Naive thymus-derived CD4-positive, alpha-beta T cell (primary cell): ENCODE measurements at places on chromosomes 5 and 9.

- H3K27ac ChIP-seq = no peak overlapping the region
- H3K4me1 ChIP-seq = no peaks in the 10 kb centered on the region
- DNase-seq = no peak
- H3K4me3 ChIP-seq = no peak overlapping the region
These were observed 20.4 kb upstream of the RFK start for GRCh38 chr9:76414661-76415060.

- no peak overlapping the region for H3K27ac ChIP-seq
- no peaks in the 10 kb centered on the region for H3K4me1 ChIP-seq
- H3K4me3 ChIP-seq = no peak overlapping the region
- no peak for DNase-seq
- H3K36me3 ChIP-seq = no peaks in the 10 kb centered on the region
These were observed 73.1 kb downstream of the LRSAM1 start for GRCh38 chr9:127524373-127524772.

- no peak for DNase-seq
- H3K36me3 ChIP-seq = no peaks in the 10 kb centered on the region
- no peaks in the 10 kb centered on the region for H3K4me1 ChIP-seq
- no peaks in the 10 kb centered on the region for H3K27me3 ChIP-seq
- no peak overlapping the region for H3K4me3 ChIP-seq
These were observed 110.5 kb upstream of the CD180 start for GRCh38 chr5:67306965-67307607.

DNA sequence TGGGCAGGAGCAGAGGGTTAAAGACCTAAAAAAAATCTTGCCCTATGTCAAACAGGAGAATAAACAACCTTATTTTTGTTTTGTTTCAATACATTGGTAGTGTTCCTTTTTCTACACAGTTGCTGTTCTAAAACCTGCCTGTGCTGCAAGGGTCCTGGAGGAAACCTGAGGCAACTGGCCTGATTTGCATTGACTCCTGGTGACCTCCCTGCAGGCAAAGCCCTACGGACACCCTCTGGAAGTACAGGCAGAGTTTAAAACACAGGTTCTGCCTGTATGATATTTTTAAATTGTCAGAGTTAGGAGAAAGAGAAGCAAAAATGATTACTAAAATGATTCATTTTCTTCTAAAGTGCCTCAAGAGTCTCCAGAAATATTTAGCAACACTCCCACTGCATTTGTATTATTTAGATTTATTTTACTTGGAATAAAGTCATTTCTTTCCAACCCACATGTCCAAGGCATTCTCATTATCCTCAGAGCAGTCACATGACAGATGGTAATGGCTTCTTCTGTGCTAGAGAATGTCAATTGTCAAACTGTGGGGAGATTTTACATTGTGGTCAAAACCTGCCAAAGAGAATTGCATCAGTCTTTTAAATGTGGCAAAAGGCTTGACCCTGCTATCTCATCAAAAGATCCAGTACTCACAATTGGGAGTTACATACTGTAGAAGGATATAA is 559.6 kb downstream of the CETN3 start:
- H3K27ac ChIP-seq = no peak overlapping the region
- no peaks in the 10 kb centered on the region for H3K27me3 ChIP-seq
- no peaks in the 10 kb centered on the region for H3K36me3 ChIP-seq
- DNase-seq = no peak

DNA sequence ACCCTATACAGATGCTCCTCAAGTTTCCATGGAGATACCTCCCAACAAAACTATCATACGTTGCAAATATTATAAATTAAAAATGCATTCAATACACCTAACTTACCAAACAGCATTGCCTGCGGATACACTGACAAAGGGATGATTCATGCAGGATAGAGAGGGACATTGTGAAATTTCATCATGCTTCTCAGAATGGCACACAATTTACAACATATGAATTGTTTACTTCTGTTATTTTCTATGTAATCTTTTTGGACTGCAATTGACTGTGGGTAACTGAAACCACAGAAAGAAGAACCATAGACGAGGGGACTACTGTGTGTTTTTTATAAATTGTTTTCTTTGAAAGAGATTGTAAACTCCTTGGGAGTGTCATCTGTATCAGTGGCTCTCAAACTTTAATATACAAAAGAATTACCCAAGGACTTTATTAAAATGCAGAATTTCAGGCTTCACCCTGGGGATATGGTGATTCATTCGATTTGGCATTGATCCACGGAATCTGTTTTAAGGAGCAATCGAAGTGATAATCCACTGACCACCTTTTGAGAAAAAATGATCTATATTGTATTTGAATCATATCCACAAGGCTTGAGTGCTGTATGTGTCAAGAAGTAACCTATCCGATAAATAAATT is 146.4 kb downstream of the SGCD start:
- H3K27me3 ChIP-seq = no peaks in the 10 kb centered on the region
- H3K36me3 ChIP-seq = no peaks in the 10 kb centered on the region
- no peak overlapping the region for H3K27ac ChIP-seq
- H3K4me1 ChIP-seq = no peaks in the 10 kb centered on the region
- DNase-seq = no peak
